ENCODE measurements at places on chromosomes 2 and 18. TPM values are rescaled to one million over a fixed set of nuclear protein-coding genes. Genes with fewer than 3 reads are reported as not detected.

DNA sequence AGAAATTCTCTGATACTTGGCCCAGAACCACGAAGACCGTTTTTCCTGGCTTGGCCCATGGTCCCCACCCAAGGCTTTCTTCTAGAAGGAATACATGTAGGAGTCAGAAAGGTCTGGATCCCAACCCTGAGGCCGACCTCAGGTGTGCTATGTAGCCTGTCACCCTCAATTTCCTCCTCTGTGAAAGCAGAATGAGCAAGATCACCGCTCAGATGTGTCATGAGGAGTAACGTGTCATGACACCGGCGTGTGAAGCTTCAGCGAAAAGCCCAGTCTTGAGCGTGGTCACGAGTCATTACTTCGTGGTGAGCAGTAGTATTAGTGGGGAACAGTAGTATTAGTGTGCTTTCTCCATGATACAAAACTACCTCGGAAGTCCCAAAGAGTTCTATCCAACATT, 103.4 kb downstream of the ALPK2 start:
- H3K36me3 ChIP-seq: no peaks in the 10 kb centered on the region
- H3K4me1 ChIP-seq: no peaks in the 10 kb centered on the region
- no peak for DNase-seq
- H3K27me3 ChIP-seq: no peaks in the 10 kb centered on the region

GRCh38 chr2:54590216-54591120, 133.0 kb upstream of the EML6 start:
- H3K4me3 ChIP-seq: no peak overlapping the region
- H3K27ac ChIP-seq: no peak overlapping the region
- H3K27me3 ChIP-seq: no peaks in the 10 kb centered on the region
- no peak for DNase-seq
- 0 out of 2 replicates have a peak, but pooled peaks cover 4% of the 10 kb centered on the region for H3K4me1 ChIP-seq
- H3K36me3 ChIP-seq: peaks cover 18% of the 10 kb centered on the region

DNA sequence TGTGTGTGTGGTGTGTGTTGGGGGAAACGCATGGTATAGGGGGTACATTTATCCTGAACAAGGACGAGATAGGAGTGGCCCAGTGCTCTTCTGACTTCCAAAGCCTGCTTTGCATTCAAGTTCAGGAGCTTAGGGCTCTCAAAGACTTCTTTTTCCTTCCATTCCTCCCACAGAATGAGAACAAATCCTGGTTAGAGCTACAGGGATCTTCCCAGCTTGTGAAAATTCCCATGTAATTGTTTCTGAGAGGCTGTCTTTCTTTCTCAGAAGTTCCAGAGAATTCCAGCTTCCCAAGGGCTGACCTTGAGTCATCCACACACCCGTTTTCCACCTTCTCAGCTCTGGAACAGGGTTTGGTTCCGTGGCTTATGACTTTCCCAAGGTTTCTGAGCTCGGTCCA, 38.9 kb downstream of the FASTKD2 start:
- no peaks in the 10 kb centered on the region for H3K27me3 ChIP-seq
- no peak overlapping the region for H3K4me3 ChIP-seq
- no peak overlapping the region for H3K27ac ChIP-seq

- peaks cover 10% of the 10 kb centered on the region for H3K27me3 ChIP-seq
- no peak overlapping the region for H3K27ac ChIP-seq
- no peak overlapping the region for H3K4me3 ChIP-seq
- no peaks in the 10 kb centered on the region for H3K4me1 ChIP-seq
- DNase-seq: no peak
- no peaks in the 10 kb centered on the region for H3K36me3 ChIP-seq
Measured at GRCh38 chr2:2243666-2244065, 87.4 kb downstream of the MYT1L start.

GRCh38 chr2:29729401-29729800, 192.0 kb downstream of the ALK start:
- no peak for DNase-seq
- no peak overlapping the region for H3K27ac ChIP-seq
- no peaks in the 10 kb centered on the region for H3K27me3 ChIP-seq
- no peak overlapping the region for H3K4me3 ChIP-seq

GRCh38 chr18:30094556-30094955, 948.0 kb downstream of the DSC3 start:
- DNase-seq: no peak
- H3K4me1 ChIP-seq: no peaks in the 10 kb centered on the region
- no peaks in the 10 kb centered on the region for H3K27me3 ChIP-seq
- no peaks in the 10 kb centered on the region for H3K36me3 ChIP-seq

DNA sequence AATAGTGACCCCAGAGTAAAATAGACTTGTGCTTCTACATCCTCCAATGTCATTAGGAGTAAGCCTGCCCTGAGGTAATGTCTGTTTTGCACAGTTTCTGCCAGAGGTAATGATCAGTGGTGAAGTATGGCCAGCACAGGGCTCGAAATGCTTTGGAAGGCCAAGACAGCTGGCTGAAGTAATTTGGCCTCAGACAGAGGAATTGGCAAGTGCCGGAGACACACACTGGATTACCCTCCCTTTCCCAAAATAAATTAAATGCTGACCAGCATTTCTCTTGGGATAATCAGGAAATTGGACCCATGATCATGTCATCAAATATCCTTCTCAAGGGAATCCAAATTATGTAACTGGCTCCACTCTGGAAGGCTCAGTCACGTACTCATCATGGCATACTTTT, 379.0 kb upstream of the CHST9 start:
- no peak overlapping the region for H3K27ac ChIP-seq
- H3K36me3 ChIP-seq: no peaks in the 10 kb centered on the region
- no peaks in the 10 kb centered on the region for H3K27me3 ChIP-seq
- no peaks in the 10 kb centered on the region for H3K4me1 ChIP-seq
- DNase-seq: no peak
- no peak overlapping the region for H3K4me3 ChIP-seq

DNA sequence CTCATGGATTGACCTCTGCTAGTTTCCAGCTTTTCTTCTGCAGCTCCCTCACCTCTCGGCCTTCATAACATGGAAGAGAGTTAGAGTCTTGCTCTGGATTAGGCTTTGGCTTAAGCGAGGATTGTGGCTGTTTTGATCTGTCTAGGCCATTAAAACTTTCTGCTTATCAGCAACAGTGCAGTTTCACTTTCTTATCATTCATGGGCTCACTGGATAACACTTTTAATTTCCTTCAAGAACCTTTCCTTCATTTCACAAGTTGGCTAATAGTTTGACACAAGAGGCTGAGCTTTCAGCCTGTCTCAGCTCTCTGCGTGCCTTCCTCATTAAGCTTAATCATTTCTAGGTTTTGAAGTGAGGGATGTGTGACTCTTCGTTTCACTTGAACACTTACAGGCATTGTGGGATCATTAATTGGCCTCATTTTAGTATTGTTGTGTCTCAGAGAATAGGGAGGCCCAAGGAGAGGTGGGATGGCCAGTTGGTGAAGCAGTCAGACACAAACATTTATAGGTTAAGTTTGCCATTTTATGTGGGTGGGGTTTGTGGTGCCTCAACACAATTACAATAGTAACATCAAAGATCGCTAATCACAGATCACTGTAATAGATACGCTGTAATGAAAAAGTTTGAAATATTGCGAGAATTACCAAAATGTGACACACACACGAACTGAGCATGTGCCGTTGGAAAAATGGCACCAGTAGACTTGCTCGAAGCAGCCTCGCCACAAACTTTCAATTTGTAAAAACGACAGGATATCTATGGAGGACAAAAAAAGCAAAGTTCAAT, 129.3 kb downstream of the ZNF236 start:
- H3K36me3 ChIP-seq: no peaks in the 10 kb centered on the region
- DNase-seq: no peak
- H3K27me3 ChIP-seq: no peaks in the 10 kb centered on the region
- no peak overlapping the region for H3K27ac ChIP-seq
- no peaks in the 10 kb centered on the region for H3K4me1 ChIP-seq

DNA sequence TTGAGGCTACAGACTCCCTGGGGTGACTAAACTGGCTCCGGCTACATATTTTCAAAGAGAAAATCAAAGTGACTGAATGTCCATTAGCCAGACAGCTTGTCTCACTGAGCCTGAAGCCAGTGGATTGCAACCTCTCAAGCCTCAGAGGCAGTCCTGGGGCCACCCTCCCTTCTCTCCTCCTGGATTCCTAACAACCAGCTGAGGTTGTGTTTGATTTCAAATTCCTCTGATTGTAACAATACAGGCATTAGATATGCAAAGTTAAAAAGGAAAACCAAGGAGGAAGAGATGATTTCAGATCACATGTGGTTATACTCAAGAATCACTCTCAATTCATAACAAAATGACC, 101.0 kb upstream of the LMAN1 start:
- no peak overlapping the region for H3K4me3 ChIP-seq
- H3K36me3 ChIP-seq: no peaks in the 10 kb centered on the region
- no peaks in the 10 kb centered on the region for H3K4me1 ChIP-seq
- no peak overlapping the region for H3K27ac ChIP-seq

Gene NPAS2
- 0.03 TPM for total RNA-seq

Gene OTX1
- total RNA-seq: 4.3 TPM

Gene ITGA6
- total RNA-seq: 52.3 TPM

Gene M1AP
- not detected for total RNA-seq

Gene TMEM200C
- not detected for total RNA-seq

Gene DOCK10
- total RNA-seq: 12.3 TPM

Gene C1QL2
- not detected for total RNA-seq
